Activated naive CD4-positive, alpha-beta T cell (primary cell): ENCODE measurements at places on chromosomes 12 and 14.

DNA sequence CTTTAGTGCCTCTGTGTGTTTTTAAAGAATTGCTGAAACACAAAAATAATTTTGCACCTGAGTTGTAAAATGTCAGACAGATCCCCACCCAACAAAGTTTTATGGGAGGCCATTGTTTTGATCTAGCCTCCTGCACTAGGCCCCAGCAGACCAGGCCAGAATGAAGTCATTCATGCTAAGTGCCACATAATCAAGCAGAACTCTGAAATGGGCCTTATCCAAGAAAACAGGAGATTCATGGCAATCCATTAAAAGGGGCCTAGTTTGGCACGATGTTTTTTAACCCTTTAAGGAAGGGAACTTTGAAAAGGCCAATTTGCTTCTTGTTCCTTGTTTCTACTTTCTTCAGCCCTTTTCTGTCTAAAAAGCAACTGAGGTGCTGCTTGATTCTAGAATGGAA, 260.9 kb downstream of the ITPR2 start:
- no peak for DNase-seq

DNA sequence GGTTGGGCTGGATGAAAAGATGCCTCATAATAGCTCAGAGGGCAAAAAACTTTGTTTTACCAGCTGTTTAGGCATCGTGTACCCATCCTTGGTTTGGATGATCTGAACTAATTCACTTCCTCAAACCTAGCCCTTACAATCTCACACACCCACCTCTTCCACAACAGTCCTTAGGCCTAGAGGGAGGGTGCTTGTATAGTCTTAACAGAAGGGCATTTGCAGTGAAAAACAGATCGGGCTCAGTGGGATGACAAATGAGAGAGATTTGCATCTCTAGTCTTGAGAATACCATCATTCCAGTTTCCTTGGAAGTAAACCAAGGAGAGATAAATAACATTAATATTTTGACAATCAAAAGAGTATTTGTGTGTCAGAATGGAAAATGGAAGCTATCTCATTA, 11.0 kb downstream of the SLCO1A2 start:
- no peak for DNase-seq

- DNase-seq: no peak
Measured at GRCh38 chr12:122322501-122322900, 56.2 kb upstream of the VPS33A start.

DNA sequence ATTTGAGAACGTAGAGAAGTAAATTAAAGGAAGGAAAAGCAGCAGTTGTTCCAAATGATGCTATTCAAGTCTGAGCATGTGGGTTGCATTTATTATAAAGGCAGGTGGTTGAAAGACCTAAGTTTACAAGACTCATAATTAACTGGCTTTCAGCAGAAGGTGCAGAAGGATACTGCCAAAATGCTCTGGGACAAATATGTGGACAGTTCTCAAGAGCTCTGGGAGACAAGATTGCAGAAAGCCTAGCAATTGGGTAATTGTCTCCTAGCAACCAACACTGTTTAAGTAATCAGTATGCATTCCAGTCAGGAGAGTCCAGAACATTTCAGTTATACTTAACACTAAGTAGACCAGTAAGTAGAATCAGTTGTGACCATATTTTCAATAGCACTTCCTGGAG, 131.5 kb downstream of the GPR135 start:
- DNase-seq: no peak

GRCh38 chr12:95637471-95638155, 86.3 kb upstream of the USP44 start:
- no peak for DNase-seq

GRCh38 chr14:26959972-26960660, 362.3 kb upstream of the NOVA1 start:
- DNase-seq: no peak

- no peak for DNase-seq
Measured at GRCh38 chr14:72781561-72782508, 112.1 kb downstream of the DPF3 start.

- no peak for DNase-seq
Measured at GRCh38 chr14:99615497-99616157, 11.6 kb upstream of the CCDC85C start.

GRCh38 chr12:117084405-117085317, 14.6 kb downstream of the TESC start:
- DNase-seq: no peak

- no peak for DNase-seq
Measured at GRCh38 chr12:17159506-17160300, 553.7 kb upstream of the LMO3 start.

GRCh38 chr14:64220466-64220865, 73.7 kb downstream of the ESR2 start:
- no peak for DNase-seq

GRCh38 chr12:88419794-88420193, 160.5 kb downstream of the KITLG start:
- DNase-seq: no peak

- DNase-seq: no peak
Measured at GRCh38 chr12:75579552-75579951, 68.1 kb upstream of the KRR1 start.

DNA sequence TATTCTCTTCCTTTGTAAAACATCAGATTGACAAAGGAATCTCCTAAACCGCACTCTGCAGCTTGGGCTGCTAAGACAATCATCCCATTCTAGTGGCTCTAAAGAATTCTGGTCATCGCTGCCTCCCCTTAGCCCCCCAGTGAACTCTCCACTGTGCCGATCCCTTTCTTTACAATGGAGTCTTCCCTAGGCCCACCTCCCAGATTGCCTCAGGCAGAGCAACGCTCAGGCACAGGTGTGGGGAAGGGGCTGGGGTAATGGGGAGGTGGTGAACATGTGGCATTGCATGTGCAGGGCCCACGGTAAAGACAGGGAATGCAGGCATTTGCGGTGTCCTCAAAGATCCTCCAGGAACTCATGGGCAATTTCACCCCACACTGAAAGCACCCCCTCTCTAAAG, 86.3 kb downstream of the PLEKHG3 start:
- DNase-seq: no peak

DNA sequence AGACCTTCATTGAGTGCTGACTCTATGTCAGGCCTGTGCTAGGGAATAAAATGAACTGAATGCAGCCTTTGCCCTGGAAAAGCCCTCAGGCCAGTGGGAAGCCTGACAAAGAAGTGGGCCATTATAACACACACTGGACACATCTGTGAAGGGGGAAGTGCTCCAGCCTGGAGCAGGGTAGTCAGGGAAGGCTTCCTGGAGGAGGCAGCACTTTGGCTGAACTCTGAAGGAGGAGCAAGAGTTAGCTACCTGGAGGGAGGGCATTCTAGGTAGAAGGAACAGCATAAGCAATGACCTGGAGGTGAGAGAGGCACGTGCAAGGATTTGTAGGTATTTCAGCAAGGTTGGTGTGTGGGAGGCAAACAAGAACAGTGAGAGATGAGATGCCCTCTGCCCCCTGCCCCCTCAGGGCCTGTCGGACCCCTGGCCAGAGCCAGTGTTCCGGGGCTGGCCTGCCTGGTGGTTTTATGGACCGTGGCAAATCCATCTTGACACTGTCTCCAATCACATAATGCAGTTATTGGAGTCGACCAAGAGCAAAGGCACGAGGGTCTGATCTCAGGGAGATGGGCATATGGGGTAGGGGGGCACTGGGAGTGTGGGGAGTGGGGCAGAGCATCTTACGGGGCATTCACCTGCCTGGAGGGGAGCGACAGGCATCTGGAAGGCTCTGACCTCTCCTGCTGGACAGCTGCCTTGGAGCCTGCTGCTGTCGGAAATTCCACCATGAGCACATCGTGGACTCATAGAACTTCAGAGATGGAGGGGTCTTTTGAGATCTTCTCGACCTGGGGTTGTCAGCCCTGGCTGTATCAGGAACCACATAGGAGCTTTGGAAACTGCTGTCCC, 2.7 kb upstream of the FAM222A start:
- no peak for DNase-seq

- DNase-seq: no peak
Measured at GRCh38 chr12:46265102-46265501, 3.7 kb downstream of the SLC38A1 start.

GRCh38 chr12:46958599-46959290, 120.7 kb upstream of the PCED1B start:
- DNase-seq: no peak

DNA sequence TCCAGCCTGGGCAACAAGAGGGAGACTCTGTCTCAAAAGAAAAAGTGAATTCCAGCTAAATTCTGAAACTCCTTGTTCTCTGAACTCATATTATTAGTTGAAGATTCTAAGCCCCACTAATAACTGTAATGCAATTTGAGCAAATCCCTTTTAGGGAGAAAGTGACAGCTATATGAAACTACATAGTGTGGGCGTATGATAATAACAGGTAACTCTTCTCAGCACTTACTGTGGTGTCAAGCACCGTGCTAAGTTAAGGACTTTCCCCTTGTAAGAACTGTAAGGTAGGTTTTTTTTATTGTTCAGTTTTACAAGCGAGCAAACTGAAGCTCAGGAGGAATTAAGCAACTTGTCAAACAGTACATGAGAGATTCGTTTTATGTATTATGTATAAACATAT, 5.4 kb downstream of the ANKRD13A start:
- DNase-seq: no peak

- no peak for DNase-seq
Measured at GRCh38 chr14:88188745-88189416, 134.2 kb downstream of the KCNK10 start.
